SJSA1 (cell line): ENCODE measurements at places on chromosomes 7 and 10.

- no peak for DNase-seq
These were observed 73.0 kb upstream of the CTTNBP2 start for GRCh38 chr7:117946151-117946633.

DNA sequence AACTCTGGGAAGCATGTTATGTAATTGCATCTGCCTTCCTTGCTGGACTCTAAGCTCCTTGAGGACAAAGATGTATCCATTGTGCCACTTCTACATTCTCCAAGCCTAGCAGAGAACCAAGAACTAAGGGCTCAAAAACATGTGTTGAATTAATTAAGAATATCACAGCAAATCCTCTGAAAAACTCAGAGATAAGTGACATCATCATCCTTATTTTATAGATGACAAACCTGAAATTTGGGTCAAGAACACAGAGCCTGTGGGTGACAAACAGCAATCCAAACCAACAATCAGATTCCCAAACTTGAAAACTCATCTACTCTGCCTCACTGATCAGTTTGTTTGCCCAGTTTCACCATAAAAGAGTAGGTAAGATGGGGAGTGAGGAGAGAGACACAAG, 503.6 kb upstream of the LRRN3 start:
- no peak for DNase-seq

GRCh38 chr10:117553142-117553814, 10.7 kb downstream of the EMX2 start:
- no peak for DNase-seq

DNA sequence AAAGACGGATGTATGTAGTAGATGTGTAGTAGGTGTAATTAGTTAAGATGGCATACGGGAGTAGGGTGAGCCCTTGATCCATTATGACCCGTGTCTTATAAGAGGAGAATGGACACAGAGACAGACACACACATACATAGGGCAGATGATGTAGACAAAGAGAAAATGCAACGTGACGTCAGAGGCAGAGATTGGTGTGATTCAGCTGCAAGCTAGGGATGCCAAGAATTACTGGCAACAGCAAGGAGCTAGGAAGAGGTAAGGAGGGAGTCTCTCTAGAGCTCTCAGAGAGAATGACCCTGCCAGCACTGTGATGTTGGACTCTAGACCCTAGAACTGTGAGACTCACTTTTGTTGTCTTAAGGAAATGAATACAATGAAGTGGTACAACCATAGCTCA, 247.0 kb upstream of the HABP2 start:
- no peak for DNase-seq

DNA sequence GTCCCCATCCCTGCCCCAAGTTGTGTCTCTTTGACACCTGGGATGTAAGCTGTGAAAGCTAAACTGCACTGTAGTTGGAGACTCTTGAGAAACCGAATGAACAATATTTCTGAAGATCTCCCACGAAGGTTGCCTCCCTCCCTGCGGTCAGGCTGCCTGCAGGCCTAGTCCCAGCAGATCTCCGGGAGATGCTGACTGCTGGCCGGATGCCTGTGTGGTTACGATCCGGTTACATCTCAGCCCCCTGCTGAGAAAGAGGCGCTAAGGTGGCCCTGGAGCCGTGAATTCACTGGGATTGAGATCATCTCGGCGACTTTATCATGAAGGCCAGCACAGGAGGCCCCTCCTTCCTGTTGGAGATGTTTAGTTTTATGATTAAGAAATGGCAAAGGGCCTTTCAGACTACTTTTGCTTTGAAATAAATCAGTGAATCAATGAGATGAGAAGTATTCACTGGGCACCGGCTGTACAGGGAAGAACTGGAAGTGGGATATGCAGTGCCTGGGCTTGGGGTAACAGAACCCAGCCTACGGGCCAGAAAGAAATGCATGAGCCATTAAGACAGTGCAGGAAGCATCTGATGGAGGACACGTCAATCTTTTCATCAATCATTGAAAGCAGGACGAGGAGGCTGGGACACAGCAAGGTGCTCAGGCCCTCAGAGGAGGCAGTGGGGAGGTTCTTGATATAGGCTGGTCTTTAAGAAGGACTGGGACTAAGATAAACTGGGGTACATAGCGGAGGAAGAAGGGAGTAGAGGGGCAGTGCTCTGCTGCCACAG, 177.6 kb downstream of the PRKAG2 start:
- peak; percentile 96 for DNase-seq

DNA sequence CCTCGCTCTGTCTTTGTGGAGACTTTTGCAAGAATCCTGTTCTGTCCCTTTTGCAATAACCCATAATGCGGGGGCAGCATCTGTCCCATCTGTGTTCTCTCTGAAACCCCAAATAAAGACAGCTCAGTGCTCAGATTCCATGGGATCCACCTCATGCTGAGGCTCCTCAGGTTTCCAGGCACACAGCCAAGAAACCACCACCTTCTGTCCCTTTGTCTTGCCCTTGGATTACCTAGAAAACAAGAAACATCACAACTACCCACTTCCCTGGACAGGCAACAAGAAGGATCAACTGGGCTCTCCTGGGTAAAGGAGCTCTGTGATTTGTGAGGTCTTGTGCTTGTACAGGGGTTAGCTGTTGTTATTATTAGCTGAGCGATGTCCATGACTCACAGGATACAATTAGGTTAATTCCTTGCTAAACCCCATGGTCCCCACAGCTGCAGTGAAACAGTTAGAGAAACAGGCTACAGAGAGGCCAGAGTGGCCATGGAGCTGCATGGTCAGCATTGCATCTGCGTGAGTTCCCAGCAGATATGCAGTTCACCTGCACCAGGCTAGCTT, 50.2 kb downstream of the CXCL12 start:
- DNase-seq: no peak

- no peak for DNase-seq
These were observed 291.1 kb upstream of the LYZL1 start for GRCh38 chr10:28997734-28998133.

- DNase-seq: no peak
These were observed 178.0 kb downstream of the IPMK start for GRCh38 chr10:58089739-58090138.

DNA sequence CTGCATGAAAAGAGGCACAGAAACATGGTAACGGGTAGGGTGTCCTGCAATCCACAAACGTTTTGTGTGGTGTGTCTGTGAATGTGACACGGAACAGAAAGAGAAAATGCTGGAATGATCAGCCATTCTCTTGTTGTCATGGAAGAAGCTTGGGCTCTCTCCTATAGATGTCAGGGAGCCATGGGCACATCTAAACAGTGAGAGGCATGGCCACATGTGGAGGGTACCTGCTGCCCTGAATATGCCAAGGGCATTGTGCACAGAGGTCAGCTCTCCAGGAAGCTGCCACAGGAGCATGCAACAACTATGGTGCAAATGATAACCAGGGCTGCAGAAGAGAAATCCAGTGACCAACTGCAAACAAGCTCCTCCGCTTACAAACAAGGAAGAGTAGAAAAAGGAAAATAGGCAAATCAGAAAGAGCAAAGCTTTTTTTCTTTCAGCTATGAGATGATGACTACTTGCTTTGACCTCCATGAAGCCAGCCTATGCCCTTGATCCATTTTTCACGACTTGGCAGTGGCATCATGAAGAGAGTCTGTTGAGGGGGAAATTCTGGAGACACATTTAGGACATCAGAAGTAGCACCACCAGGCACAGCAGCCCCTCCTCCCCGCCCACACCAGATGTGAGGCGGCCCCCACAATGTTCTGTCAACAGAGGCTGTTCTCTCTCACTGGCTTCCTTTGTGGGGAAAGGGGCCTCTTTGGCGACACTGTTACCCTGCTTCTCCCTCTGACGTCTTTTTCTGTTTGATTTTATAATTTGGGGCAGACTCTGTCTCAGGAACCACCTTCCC, 4.8 kb upstream of the PDE1C start:
- no peak for DNase-seq

- DNase-seq: no peak
These were observed 110.0 kb downstream of the PDGFA start for GRCh38 chr7:409339-410281.

- DNase-seq: no peak
These were observed 46.1 kb downstream of the AP3M1 start for GRCh38 chr10:74104480-74104879.

DNA sequence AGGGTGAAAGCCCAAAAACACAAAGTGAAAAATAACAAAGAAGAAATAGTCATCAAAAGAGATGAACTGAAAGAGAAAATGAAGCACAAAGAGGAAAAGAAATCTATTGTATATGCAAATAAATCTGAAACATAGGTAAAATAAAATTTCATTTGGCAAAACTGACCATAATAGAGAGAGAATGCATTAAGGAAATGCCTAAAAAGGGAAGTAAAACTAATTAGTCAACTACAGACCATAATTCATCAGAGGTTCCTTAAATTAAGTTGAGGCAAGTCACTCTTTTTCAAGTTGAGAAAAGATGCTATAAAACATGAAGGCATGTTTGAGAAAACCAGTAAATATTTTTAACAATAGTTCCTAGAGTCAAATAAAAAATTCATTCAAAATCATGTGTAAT, 233.3 kb downstream of the LRRN3 start:
- DNase-seq: no peak

- DNase-seq: no peak
These were observed 13.4 kb downstream of the ANKRD16 start for GRCh38 chr10:5876181-5876768.

DNA sequence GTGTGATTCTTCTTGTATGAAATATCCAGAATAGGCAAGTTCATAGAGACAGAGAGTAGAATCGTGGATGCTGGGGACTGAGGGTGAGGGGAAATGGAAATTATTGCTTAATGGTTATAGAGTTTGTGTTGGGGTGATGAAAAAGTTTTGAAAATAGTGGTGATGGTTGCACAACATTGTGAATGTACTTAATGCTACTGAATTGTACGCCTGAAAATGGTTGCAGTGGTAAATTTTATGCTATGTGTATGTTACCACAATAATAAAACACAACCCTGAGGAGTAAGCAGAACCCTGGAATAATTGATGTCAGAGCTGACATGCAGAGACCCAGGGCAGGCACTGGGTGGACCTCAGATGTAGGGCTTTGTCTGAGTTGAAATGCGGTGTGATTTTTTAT, 57.6 kb downstream of the TACR2 start:
- no peak for DNase-seq

- DNase-seq: peak; percentile 60
These were observed 4.9 kb downstream of the GCK start for GRCh38 chr7:44184206-44184872.

GRCh38 chr7:129902788-129903422, 49.9 kb downstream of the UBE2H start:
- DNase-seq: no peak

DNA sequence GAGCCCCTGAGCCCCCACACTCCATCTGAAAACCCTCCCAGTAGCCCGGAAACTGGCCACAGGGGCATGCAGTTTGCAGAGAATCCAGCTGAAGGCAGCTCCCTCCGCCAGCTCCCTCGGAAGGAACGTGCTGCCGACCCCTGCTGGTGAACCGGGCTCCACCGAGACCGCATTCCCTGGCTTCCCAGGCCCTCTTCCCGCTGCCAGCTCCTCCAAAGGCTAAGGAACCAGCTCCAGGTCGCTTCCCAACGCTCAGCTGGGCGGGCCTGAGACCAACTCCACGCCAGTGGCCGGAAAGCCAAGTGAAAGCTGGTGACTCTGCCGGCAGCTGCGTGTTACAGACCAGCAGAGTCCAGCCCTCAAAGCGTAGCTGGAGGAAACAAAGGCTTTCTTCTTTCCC, 35.8 kb downstream of the GPER1 start:
- DNase-seq: no peak

GRCh38 chr10:480928-481552, 208.4 kb downstream of the DIP2C start:
- no peak for DNase-seq

DNA sequence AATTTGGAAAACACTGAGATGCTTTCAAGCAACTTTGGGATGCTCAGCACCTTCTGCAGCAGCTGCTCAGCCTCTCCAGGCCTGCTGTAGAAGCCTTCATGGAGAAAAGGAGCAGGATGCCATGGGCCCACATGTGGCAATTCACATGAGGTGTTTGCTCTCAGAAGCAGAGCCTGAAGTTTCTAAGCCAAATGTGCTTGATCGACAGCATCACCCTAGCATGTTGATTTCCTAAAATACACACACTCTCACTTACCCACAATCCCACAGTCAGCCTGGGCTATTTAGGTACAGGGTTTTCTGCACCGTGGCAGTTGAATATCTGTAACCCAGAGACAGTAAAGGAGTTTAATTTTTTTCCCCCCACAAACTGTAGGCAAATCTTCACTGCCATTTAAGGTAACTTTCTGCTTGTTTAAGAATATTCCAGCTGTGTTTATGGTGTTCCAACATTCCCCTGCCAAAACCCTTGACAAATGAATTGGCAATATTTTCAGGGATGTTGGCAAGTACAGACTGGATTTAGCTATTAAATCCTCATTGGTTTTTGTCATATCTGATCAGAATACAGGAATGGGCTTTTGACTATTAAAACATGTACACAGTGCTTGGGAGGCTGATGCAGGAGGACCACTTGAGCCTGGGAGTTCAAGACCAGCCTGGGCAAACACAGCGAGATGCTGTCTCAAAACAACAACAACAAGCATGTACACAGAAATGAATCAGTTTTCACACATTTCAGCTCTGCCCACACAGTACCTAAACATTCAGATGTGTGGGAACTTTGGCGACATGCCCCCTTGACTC, 244.2 kb downstream of the CELF2 start:
- DNase-seq: no peak

DNA sequence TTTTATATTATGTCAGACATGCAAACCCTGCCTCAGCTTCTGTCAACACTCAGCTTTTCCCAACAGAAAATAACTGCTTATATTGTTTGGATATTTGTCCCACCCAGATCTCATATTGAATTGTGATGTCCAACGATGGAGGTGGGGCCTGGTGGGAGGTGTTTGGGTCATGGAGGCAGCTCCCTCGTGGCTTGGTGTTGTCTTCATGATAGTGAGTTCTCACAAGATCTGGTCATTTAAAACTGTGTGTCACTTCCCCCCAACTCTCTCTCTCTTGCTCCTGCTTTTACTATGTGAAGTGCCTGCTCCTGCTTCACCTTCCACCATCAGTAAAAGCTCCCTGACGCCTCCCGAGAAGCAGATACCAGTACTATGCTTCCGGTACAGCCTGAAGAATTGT, 85.8 kb upstream of the KCNMA1 start:
- no peak for DNase-seq

DNA sequence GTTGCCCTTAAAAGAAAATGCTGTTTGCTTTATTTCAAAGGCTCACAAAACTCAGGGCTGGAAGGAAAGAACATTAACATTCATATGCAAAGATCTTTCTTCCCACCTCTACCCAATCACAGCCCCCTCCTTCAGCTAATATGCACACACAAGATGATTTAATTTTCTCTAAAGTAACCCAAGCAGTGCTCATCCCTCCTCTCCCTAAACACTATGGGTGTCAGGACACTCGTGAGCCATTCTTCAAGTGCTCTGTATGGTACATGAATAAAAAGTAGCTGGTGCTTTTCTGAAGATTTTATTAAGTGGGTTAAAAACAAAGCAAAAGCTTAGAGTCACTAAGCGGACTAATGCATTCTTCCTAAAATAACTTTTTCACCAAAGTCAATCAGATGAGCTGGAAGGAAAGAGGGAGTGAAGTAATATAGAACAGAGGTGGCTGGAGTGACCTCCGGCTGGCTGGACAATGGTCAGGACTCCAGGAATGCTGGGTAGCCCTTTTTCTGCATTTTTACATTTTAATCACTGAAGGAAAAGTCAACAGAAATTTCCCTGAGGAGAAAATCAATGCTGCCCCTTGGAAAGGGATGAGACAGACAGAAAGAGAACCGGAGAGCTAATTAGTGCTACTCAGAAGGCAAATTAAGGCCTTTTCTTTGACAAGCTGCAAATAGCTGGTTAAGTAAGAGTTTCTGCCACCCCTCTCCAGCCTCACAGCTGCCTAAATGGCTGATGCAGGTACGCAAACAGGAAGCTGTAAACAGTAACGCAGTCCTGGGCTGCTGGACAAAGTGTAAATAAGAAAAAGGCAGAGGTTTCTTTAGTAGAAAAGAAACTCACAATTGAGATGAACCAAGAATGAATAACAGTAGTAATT, 6.6 kb downstream of the DGKI start:
- no peak for DNase-seq
